Stimulated activated CD4-positive, alpha-beta T cell treated with anti-CD3 and anti-CD28 coated beads, Interleukin-12 subunit alpha, Interleukin-12 subunit beta, amount 100 ng/mL, for 24 hours (primary cell): ENCODE measurements at places on chromosomes 5 and 9.

- DNase-seq = no peak
Measured at GRCh38 chr5:117947836-117948235, 1040.5 kb downstream of the DTWD2 start.

- no peak for DNase-seq
Measured at GRCh38 chr5:150653145-150653761, 7.8 kb upstream of the MYOZ3 start.

GRCh38 chr5:170636206-170636605 lies 132.4 kb downstream of the KCNIP1 start:
- no peak for DNase-seq

DNA sequence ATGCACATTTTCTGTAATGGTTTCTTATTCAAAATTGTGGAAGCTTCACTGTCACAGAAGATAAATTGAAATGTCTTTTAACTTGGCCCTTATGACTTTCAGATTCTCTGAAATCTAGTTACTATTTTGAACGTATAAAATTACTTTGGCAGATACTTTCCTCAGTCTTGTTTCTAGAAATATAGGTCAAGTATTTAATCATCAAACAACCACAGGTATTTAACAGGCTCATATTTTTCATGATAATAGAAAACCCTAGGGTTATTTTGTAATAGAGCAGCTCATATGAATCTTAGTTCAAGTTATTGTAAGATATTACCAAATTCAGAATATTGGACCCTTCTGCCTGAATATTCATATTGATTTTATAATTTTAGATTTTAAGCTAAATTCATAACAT lies 236.0 kb upstream of the CDH18 start:
- DNase-seq = no peak

GRCh38 chr9:85639675-85640186 lies 102.0 kb downstream of the AGTPBP1 start:
- DNase-seq = no peak

DNA sequence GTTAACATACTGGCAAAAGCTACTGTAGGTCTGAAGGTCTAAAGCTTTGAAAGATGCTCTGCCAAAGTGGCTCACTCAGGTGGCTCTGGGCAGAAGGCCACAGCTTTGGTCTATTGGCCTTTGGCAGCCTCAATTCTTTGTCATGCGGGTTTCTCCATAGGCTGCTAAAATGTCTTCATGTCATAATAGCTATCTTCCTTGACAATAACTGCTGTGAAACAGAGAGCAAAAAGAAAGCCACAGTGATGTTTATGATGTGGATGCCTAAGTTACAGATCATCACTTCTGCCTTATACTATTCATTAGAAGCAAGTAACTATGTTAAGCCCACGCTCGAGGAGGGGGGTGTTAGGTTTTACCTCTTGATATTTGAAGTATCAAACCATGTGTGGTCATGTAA lies 906.1 kb upstream of the CDH9 start:
- no peak for DNase-seq

- DNase-seq = no peak
Measured at GRCh38 chr5:159047086-159047485, 52.6 kb downstream of the EBF1 start.

DNA sequence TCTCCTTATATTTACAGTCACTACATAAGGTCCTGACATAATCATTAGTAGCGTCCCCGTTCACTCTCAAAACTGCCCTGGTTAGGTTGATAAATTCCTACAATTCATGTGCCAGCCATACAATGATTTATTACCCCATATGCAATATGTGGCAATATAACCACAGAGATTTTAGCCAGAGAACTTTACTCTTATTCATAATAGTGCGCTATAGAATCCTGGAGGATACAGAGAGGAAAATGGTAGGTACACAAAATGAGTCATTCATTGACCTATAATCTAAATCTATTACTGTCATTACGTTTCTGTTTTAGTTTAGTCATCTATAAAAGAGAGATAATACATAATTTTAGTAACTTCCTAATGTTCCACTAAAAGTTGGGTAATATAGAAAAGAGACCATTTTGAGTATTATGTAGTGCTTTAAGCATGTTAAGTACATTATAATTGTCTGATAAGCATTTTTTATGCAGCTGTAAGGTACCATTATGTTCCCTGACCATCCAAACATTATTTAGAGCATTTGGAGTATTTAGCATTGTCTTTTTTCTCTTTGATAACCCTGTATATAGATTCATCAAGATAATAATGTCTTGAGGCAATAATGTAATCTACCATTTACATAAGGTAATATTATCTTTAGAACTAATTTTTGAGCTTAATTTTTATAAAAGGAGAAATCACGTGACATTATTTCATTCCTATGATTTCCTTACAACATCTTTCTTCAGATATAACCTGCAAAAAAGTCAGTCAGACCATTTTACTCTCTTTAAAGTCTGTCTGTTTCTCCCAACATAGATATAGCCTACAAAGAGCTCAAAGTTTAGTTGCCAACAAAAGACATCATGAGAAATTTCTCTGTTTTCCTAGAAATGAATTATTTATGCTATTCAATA lies 655.5 kb upstream of the ZNF608 start:
- DNase-seq = no peak

DNA sequence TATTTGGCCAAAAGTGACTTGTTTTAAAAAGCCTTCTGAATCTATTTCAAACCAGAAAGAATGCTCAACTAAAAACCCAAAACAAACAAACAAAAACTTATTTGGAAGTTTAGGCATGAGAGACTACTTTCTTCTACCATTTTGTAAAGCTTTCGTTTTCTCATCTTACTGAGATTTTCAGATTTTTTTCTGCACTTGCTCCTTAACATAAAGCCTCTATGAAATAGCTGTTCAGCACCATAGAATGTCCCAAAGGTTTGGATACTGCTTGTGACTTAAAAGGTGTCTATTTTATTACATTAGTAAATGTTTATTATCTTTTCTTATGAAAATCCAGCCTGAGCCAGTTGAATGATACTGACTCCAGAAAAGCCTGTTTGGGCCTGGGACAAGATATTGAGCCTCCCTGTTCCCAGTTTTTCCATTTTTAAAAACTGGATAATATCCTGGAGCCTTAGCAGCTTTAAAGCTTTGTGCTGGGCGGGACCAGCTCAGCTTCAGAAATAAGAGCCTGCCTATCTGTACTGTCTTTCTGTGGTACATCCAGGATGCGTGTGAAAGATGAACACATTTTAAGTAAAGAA lies 292.6 kb downstream of the ZSWIM6 start:
- DNase-seq = no peak

DNA sequence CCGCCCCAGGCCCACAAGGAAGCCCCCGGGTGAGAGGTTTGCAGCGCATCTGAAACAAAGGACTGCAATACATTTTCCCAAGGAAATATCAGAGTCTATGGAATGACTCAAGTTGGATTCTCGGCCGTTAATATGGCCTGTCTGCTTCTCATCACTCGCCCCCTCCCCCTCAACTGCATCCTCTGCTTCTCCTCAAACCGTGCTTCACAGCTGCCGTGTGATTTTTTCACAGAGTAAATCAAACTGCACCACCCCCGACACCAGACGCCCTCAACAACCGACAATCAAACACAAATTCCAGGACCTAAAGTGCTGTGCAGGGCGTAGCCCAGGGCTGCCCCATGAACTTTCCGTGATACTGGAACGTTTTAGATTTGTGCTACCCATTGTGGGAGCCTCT lies 176.9 kb downstream of the ROR2 start:
- DNase-seq = no peak

DNA sequence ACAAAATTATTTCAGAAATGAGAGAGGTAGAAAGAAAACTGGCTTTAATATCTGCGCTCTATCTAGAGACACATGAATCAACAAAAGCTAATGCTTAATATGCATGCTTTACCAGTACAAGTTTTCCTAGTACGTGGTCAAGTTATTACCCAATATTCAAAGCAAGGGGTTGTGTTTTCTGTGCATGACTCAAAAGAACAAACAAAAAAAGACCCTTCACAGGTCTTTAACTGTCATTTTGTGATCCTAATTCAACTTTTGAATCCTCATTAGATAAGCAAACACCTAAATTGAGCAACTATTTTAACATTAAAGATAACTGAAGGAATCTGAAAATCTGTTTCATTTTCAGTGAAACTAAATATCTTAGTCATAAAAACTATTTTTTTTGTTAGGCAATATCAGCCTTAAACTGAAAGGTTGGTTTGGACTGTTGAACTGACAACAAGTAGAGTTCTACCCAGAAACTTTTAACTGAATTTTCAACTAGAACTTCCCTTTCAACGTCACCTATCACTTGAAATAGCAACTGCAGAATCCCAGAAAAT lies 12.5 kb downstream of the ST8SIA4 start:
- DNase-seq = no peak

DNA sequence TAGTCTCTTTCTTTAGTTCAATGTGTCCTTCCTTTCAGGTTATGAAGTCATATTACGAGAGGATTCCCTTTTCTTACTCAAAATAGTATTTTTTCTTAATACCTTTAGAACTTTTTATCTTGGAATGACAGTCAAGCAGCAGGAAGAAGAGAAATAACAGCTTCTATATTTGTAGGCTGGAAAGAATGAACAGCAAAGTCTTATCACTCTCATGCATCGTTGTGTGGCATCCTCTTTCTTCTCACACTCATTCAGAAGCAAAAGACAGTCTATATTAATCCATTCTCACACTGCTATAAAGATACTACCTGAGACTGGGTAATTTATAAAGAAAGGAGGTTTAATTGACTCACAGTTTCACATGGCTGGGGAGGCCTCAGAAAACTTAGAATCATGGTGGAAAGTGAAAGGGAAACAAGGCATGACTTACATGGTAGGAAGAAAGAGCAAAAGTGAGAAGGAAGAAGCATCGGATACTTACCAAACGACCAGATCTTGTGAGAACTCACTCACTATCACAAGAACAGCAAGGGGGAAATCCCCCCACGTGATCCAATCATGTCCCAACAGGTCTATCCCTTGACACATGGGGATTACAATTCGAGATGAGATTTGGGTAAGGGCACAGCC lies 1646.1 kb upstream of the CDH6 start:
- no peak for DNase-seq

- DNase-seq = no peak
Measured at GRCh38 chr5:178695556-178695955, 34.9 kb downstream of the ZNF354A start.

- DNase-seq = no peak
Measured at GRCh38 chr5:178442405-178443257, 147.6 kb downstream of the COL23A1 start.
